GM23248 (cell line): ENCODE measurements at places on chromosomes 7 and 10.

GRCh38 chr7:104548861-104549260, 220.5 kb downstream of the LHFPL3 start:
- DNase-seq = no peak

DNA sequence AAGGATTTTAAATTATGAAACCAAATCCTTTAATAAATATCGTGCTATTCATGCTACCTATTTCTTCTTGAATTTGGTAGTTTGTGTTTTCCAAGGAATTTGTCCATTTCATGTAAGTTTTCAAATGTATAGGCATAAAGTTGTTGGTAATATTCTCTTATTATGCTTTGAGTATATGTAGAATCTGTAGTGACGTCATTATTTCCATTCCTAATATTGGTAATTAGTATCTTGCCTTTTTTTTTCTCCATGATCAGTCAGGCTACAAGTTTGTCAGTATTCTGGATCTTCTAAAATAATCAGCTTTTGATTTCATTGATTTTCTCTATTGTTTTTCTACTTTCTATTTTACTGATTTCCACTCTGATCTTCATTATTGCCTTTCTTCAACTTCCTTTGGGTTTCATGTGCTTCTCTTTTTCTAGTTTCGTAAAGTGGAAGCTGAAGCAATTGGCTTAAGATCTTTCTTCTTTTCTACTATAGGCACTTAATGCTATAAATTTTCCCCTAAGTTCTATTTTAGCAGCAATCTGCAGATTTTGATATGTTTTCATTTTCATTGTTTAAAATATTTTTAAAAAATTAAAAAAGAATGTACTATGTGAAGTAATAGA, 156.5 kb upstream of the HDAC9 start:
- DNase-seq = no peak

- DNase-seq = no peak
Measured at GRCh38 chr10:47415520-47416304, 31.6 kb upstream of the ZNF488 start.

- DNase-seq = no peak
Measured at GRCh38 chr7:107505997-107506673, 36.3 kb downstream of the GPR22 start.

- no peak for DNase-seq
Measured at GRCh38 chr10:59433720-59434428, 71.5 kb upstream of the FAM13C start.

DNA sequence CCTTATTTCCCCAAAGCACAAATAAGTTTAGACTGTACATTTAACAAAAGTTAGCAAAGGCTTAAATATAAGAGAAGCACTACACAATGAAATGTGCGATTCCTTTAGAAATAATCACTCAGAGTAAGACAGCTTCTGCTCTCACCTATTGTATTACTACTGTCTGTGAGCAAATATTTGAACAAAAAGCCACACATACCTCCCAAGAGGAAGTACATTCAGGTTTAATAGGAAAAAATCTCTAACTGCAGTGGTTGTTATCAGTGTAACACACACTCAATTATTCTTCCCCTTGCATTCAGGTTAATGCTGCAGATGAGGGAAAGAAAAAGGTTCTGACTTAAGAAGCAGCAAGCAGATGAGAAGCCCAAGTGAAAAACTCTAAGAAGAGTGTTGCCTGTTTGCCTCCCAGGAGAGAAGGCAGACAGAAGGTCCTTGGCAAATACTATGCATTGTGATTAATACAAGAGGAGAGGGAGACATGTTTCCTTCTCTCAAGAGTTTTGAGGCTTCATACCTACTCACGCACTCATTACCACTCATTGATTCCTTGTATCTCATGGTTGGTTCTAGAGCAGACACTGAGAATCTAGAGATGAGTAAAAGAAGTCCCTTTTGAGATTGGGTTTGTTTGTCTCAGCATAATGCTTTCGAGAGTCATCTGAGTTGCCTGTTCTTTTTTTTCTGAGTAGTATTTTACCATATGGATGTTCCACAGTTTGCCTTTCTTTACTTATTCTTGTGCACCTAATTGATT, 13.6 kb downstream of the GIMAP4 start:
- DNase-seq = no peak

DNA sequence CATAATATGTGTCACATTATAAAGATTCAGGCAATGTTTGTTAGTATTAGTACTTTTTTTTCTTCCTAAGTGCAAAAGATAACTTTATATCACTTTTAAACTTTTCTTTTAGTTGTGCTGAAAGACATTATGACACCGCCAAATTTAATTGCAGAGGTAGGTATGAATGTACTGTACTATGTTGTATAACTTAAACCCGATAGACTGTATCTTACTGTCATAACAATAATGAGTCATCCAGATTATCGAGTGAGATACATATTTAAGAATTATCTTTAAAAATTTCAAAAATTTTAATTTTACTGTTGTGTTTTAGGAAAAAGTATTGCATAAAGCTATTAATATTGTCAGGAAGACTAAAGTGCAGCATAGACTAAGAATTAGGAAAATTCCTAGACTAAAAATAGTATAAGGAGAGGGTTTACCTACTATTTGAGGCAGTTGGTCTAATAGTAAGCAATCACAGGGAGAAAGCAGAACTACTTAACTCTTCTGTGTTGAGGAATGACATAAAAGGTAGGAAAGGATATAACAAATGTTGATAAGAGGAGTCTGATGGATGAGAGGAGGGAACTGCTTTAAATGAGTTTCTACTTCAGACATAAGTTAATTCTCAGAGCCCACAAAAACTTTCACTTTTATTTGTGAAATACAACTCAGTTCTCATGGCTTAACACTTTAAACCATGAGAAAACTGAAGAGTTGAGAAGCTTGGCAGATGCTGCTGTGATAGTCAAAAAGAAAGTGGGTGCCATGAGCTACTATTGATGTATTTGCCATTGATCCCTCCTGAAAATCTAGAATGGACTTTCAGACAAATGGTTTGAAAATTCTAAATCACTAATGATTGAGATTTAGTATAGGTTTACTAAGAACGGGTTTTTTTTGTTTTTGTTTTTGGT, 67.8 kb downstream of the PTEN start:
- DNase-seq = no peak

DNA sequence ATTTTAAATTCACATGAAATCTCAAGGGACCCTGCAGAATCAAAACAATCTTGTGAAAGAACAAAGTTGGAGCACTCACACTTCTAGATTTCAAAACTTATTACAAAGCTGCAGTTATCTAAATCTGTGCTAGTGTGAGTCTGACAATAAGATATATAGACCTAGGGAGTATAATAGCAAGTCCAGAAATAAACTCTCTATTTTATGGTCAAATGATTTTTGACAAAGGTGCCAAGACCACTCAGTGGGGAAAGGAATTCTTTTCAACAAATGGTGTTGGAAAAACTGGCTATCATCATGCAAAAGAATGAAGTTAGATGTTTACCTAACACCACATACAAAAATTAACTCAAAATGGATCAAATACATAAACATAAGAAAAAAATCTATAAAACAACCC, 68.2 kb downstream of the TFEC start:
- no peak for DNase-seq

GRCh38 chr10:77408259-77408658, 229.3 kb downstream of the KCNMA1 start:
- DNase-seq = no peak

- DNase-seq = peak; percentile 41
Measured at GRCh38 chr7:33471636-33472242, 342.4 kb downstream of the BBS9 start.

DNA sequence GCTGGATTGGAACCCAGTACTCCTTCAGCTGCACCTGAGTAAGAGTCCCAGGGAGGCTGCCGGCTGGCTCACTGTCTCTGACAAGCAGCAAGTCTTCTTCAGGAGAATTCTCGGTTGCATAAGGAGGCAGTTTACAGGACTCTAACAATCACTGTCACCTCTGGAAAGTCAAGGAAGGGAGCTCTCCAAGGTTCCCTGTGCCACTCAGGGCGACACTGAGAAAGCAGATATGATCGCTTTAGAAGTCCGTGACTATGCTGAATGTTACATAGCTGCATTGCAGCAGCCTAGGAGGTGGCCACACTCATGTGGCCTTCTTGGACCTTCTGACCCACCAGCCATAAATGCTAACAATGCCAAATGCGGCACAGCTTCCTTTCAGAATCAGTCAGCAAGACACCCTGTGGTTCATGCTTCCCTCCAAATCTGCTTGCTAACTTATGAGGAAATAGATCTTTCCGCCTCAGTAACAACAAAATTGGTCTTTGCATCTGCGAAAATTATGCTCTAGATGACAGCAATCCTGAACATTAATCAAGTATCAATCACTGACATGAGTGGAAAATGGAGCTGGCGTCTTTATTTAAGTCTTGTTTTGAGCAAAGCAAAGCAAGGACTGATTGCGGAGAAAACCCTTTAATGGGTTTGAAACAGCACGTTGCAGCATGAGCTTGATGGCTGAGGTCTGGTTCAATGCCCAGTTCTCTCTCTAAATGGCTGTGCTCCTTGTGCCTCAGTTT, 132.9 kb downstream of the ATXN7L1 start:
- DNase-seq = no peak

- DNase-seq = no peak
Measured at GRCh38 chr10:1858547-1858946, 121.2 kb upstream of the ADARB2 start.

- no peak for DNase-seq
Measured at GRCh38 chr10:118216020-118216419, 126.1 kb downstream of the FAM204A start.

DNA sequence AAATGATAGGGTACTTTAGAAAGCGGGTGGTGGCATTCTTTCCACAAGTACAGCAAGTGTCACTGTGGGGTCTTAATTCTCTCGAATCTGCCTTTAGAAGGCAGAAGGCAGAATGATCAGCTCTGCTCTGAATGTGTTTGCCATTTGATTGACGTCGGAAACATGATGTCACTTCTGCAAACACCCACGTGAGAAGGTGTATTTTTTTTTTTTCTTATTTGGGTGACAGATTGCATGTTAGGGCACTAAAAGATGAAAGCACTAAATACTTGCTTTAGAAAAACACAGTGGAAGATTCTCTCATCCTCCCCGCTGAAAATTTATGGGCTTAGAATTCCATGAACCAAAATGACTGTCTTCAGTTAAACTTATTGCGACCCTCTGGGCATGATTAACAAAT, 150.2 kb downstream of the TCF7L2 start:
- no peak for DNase-seq

- DNase-seq = peak; percentile 100
Measured at GRCh38 chr10:62048919-62049623, 147.6 kb downstream of the ARID5B start.

- DNase-seq = no peak
Measured at GRCh38 chr10:74953214-74953613, 126.8 kb downstream of the KAT6B start.
